Thoracic aorta (tissue), 2 donors: ENCODE measurements at places on chromosomes 6 and 20. TPM values are rescaled to one million over a fixed set of nuclear protein-coding genes. Genes with fewer than 3 reads are reported as not detected.

- DNase-seq, result no peak
These were observed 80.3 kb downstream of the HTR1B start for GRCh38 chr6:77383026-77383425.

LY86 gene
- total RNA-seq, result 4.5 TPM

TRPC4AP gene
- total RNA-seq, result 65.8 TPM

DNA sequence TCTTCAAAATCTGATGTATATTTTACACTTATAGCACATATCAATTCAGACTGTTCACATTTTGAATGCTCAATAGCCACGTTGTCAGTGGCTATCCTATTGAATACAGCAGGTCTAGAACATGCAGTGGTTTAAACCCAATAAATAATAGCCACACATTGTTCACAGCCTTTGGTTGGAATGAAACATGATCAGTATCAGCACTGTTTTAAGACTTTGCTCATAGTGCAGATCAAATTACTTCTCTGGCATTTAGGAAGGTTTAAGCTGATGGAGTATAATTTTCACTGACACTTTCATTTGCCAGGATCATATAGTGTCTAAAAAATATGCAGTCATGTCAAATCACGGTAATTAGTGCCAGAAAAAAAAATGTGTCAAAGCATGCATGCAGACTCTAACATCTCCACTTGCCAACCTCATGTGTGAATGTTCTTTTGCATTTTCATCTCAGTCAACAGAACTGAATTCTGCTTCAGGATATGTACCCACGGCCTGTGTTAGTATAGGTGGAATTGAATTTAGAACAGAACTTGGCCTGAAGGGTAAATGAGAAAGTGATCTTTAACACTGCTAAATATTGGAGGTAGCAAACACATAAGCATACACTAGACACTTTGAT lies 184.1 kb downstream of the SLC24A3 start:
- DNase-seq, result no peak

GRCh38 chr6:145722190-145722589 lies 13.1 kb downstream of the EPM2A start:
- DNase-seq, result no peak

IL17A gene
- not detected for total RNA-seq

SLC44A4 gene
- total RNA-seq, result 5.8 TPM

DNA sequence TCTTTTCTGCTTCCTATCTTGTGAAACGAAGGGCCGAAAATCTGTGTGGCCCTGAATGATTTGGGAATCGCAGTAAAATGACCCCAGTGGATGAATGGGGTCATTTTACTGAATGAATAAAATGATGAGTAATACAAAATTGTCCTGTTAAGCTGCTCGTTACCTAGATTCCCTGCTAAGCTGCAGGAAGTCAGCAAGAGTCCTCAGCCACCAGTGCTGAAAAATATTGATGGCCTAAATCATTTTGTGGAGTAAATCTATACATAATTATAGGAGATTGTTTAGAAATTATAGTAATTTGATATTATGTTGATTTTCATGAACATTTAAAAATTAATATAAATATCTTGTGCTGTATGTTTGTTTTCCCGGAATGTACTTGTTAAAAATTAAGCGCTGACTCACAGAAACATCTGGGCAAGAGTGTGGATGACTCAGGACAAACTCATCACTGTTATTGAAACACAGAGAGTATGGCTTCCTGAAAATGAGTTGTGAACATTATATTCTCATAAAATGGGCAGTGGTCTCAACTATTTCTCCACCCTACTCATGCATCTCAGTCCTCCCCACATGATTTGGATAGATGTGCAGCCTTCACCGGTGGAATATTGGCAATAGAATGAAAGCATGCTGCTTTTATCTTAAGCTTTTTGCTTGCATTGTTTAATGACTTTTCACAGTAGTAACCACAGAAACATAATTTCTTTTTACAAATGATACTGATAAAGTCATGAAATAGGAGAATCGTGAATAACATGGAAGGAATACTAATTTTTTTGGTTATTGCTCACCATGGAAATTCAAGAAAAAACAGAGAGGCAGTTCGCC lies 36.2 kb upstream of the RGS17 start:
- DNase-seq, result no peak

- DNase-seq, result no peak
These were observed 19.7 kb upstream of the SYNJ2 start for GRCh38 chr6:157961832-157962575.

CCN6 gene
- total RNA-seq, result not detected

DNA sequence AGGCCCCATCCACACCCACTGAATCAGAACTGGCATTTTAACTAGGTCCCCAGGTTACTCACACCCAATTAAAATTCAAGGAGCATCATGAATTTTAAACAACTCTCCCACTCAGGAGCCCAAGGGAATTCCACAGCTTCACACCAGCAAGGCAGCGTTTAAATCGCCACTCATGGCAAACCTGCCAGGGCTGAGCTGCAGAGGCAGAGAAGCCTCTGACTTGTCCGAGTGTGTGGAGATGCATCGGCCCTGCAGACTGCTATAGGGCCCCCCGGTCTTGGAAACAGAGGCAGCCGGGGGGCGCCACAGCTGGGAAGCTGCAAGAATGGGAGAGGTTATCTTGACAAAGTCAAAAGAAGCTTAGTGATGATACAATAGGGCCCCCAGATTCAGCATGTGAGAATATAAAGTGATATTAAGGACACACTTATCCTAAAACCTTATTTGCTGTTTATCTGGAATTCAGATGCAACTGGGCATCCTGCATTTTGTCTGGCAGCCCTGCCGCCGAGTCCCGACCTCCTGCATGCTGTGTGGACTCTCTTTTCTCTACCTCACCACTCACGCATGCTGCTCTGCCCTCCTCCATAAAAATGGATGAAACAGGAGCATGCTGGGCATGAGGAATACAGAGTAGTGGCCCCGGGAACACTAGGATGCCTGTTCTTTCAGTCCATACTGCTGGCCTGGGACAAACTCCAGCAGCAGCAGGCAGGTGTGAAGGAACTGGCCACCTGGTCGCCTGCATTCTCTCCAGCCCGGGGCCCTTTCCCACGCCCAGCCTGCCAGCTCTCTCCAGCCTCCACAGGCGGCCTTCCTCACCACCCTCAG lies 126.1 kb downstream of the PXDC1 start:
- no peak for DNase-seq

CST7 gene
- total RNA-seq, result 10.9 TPM

GRCh38 chr20:15763366-15763765 lies 809.9 kb downstream of the KIF16B start:
- no peak for DNase-seq

TRIM15 gene
- total RNA-seq, result not detected

DNA sequence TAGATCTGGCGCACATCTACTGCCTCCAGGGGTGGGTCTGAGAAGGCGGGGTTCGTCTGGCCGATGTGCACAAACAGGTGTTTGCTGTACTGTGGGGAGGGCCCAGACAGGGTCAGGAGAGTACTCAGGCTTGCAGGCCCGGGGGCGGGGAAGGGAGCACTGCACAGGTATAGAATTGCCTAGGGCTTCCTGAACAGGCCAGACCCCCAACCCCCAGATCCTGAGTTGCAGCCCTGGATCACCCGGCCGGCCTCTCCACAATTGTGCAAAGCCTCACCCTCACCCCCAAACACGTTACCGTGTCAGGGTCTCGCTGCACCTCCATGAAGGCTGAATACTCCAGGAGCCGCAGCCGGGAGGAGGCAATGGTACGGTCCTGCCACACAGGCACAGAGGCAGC lies 7.8 kb downstream of the RPL10A start:
- DNase-seq, result no peak

DNA sequence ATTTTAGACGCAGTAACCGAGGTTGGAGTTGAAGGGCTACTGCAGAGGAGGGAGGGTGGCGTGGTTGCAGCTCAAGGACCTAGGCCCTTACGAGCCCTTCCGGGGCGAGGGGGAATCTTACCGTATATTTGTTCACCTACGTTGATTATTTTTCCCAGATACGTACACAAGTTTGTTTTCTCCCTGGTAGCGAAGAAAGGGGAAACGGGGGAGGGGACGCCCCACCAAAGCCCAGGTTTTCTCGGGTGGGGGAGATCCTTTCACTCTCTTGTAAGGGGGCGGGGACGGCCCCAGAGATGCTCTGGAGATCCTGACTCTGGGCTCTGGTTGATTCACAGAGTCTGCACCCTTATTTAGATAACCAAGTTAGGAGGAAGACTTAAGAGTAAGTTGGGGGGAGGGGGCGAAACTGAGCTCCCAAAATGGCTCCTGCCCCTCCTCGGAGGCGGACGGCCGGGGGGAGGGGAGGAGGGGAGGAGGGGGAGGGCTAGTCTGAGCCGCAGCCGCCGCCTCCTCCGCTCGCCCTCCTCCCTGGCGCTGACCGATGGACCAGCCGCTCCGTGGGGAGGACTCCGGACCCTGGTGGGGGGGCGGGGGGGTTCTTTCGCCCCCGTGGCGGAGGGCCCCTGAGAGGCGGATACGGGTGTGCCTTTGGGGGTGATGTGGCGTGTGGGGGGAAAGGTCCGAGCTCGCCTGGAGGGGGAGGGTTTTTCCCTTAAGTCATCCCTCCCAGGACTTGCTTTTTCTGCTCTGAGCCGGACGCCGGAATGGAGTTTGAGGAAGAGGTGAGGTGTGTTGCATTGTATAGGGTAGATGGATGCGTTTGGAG lies 2.2 kb downstream of the BRD2 start:
- peak; percentile 73 for DNase-seq

DNA sequence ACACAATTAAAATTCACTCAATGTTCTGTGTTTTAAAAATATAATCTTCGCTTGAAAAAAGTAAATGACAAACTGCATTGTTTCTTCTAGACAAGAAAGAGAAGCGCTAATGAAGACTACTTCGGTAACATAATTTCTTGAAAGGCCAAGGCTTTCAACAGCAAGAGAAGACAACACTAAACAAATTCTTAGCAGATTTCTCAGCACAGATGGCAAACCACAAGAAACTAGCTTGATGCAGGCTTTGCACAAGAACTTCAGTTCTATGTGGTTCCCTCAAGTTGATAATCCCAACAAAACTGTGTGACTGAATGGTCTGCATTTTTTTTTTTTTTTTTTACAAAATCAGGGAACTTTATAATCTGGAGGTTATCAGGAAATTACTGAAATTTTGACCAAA lies 447.4 kb upstream of the NRSN1 start:
- no peak for DNase-seq
